NCI-H1417 treated with DMSO at 0.1 percent for 48 hours (cell line): ENCODE measurements at places on chromosomes 4 and X.

- DNase-seq = no peak
These were observed 62.7 kb downstream of the FGFBP1 start for GRCh38 chr4:15875663-15876460.

- no peak for DNase-seq
These were observed 584.2 kb upstream of the INTU start for GRCh38 chr4:127048376-127049044.

- DNase-seq = no peak
These were observed 963.2 kb upstream of the PCDH7 start for GRCh38 chr4:29756966-29757365.

DNA sequence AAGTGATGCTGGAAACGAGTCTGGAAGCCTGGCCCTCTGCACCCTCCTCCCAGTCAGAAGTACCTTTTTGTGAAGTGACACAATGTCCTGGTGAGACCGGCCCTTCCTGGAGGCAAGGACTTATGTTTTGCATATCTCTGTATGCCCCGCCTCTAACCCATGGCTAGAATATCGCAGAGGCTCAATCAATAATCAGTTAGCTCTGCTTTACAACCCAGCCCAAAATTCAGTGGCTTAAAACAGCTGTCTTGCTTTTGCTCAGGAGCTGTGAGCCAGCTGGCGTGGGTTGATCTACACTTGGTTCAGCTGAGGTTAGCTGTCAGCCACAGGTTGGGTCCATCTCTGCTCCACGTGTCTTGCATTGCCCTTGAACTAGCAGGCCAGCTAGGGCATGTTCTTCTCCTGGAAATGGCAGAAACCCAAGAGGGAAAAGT lies 98.8 kb upstream of the METTL14 start:
- DNase-seq = no peak

GRCh38 chrX:64190136-64190740 lies 15.3 kb downstream of the AMER1 start:
- no peak for DNase-seq
